ENCODE measurements at places on chromosomes 3 and 15. TPM values are rescaled to one million over a fixed set of nuclear protein-coding genes. Genes with fewer than 3 reads are reported as not detected.

Gene UROC1
- not detected for total RNA-seq

Gene GOLGA6L7
- total RNA-seq = not detected

Gene OR5H1
- not detected for total RNA-seq

Gene SLC12A1
- not detected for total RNA-seq

Gene HESX1
- total RNA-seq = 0.56 TPM

Gene APOD
- total RNA-seq = 0.13 TPM

Gene LRRC31
- not detected for total RNA-seq

Gene C3orf22
- not detected for total RNA-seq

Gene FETUB
- total RNA-seq = not detected

Gene IGSF10
- total RNA-seq = 1.7 TPM

Gene ATP10A
- 4.9 TPM for total RNA-seq

Gene RETNLB
- not detected for total RNA-seq

Gene DOCK3
- total RNA-seq = 0.53 TPM

Gene LRRK1
- 8.5 TPM for total RNA-seq

Data from aortic smooth muscle cell (primary cell).